ENCODE measurements at places on chromosomes 16 and 17.

GRCh38 chr17:4479982-4480751, 18.5 kb upstream of the SPNS2 start:
- no peak for DNase-seq

DNA sequence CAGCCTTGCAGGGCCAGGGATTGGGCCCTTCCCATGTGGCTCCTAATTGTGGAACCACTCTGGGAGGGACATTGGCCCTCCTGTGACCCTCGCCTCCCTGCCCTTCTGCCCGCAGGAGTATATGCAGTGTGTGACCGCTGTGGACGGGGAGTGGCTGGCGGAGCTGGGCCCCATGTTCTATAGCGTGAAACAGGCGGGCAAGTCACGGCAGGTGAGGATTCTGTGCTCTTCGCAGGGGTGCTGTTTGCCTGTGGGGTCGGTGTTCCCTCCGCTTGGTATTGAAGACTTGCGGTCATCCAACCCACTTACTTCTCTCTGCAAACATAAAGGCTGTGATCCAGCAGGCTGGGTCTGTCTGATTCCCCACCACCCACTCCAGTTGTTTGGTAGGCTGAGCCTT, 15.7 kb downstream of the DHX38 start:
- no peak for DNase-seq

DNA sequence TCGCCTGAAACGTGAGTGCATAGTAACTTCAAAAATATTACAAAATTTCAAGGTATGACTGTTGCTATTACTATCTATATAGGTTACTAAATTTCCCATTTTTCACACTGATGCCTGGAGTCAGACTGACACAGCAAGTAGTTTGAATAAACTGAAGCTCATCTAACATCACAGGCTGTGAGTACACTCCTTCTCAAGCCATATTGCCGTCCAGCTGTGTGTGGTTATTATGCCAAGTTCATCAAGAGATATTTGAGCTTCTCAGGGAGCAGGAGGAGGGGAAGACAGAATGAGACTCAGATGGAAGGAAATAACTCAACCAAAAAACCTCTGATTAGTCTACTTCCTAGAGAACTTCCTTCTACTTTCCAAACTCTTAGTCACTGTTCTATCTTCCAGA, 473.9 kb downstream of the TOX3 start:
- no peak for DNase-seq

- DNase-seq = no peak
These were observed 15.6 kb downstream of the SCGB1C2 start for GRCh38 chr17:152860-153420.

- no peak for DNase-seq
These were observed 63.4 kb upstream of the TMEM97 start for GRCh38 chr17:28255616-28256015.

DNA sequence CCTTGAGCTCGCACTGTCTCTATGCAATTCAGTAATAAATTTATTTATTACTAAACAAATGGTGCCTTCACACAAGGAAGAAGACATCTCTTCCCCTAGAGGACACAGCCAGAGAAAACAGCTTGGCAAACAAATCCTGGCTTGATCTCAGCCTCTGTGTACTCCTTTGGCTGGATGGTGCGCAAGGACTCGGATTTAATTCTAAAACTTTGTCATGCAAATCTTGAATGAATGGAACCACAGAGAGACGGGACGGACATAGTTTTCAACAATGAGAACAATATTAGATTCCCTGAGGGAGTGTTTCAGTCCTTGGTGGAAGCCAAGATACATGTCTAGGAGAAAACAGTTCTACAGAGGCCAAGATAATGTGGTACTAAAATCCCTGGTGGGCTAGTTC, 349.5 kb downstream of the NPIPA8 start:
- no peak for DNase-seq

DNA sequence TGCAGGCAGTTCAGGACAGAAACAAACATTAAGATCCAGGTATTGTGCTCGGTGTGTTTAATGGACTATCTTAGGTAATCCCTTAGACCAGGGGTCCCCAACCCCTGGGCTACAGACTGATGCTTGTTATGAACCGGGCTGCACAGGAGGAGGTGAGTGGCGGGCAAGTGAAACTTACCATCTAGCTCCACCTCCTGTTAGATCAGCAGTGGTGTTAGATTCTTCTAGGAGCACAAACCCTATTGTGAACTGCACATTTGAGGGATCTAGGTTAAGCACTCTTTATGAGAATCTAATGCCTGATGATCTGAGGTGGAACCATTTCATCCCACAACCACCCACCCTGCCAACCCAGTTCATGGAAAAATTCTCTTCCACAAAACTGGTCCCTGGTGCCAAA, 37.8 kb upstream of the ASIC2 start:
- no peak for DNase-seq

DNA sequence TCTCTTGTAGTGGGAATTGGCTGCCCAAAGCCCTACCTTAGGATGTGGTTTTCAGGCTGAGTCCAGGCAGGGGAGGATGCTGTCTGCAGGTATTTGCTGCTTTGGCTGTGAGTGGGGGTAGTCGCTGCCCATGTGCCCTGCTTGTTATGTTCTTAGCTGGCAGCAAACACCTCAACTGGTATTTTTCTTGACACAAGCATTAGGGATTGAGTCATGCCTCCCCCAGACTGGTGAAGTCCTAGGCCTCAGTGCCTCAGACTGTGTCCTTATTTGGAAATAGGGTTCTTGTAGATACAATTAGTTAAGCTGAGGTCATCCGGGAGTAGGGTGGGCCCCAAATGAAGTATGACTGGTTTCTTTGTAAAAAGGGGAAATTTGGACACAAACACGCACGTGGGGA, 808.3 kb upstream of the EEF2KMT start:
- no peak for DNase-seq

DNA sequence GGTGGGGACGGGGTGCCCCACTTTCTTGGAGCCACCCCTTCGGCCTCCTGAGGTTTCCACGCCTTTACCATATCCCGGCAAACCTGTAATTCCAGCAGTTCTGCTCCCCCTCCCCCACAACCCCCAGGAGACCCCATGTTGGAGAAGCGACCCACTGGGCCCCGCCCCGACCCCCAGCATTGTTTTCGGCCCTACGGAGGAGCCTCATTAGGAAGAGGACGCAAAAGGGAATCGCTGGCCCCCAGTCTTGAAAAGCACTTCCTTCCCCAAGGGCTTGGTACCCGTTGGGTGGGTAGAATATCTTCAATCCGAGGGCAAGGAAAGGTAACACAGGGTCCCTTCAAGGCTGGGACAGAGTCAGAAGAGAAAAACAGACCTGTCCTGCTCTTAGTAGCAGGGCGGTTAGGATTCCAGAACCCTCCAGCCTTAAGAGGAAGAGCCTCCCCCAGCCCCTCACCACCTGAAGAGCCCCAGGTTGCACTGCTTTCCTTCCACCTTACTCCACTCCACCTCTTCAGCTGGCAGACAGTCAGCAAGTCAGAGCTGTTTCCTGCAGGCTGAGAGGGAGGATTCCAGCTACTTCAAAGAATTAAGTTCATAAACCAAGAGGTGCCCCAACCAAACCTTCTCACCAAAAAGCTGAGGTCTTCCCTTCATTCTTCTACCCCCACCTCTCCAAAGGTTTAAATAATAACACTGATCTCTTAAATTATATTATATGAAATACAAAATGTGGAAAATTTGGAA, 803 bp upstream of the TLCD2 start:
- no peak for DNase-seq

DNA sequence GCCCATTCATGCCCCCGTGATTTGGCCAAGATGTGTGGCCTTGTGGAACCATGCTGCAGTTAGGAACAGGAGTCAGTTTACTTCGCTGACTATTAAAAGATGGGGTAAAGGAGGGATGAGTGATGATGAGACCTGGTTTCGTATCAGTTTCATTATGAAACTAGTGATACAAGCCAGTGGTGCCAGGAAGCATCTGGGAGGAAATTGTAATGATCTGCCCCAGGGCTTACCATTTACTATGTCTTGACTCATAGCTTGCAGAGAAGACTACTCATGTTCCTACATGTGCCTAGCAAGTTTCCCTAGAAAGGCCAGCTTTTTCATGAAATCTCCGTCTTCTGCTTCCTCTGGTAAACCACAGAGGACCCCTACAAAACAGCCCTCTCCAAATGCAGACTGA, 23.2 kb downstream of the CDH3 start:
- no peak for DNase-seq

GRCh38 chr16:56331915-56332314, 93.4 kb downstream of the AMFR start:
- no peak for DNase-seq

- no peak for DNase-seq
These were observed 9.9 kb downstream of the MLYCD start for GRCh38 chr16:83908798-83909197.

DNA sequence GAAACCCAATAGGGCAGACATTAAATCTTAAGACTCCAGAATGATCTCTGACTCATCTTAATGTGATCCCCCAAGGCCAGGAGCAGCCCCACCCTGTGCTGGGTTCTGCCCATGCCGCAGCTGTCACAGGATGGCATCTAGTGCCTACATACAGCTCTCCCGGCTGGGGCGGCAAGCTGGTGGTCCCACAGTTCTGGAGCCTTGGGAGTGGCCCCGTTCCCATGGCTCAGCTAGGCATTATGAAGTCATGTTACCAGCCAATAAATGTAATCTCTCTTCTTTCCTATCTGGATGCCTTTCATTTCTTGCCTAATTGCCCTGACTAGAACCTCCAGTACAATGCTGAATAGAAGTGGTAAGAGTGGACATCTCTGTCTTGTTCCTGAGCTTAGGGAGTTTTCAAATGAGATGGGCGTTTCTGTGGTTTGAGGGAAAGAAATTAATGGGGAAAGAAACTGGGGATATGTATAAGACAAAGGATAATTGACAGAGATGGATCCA, 95.7 kb upstream of the DNAH17 start:
- DNase-seq = no peak

GRCh38 chr17:68533887-68534694, 21.9 kb downstream of the PRKAR1A start:
- no peak for DNase-seq

DNA sequence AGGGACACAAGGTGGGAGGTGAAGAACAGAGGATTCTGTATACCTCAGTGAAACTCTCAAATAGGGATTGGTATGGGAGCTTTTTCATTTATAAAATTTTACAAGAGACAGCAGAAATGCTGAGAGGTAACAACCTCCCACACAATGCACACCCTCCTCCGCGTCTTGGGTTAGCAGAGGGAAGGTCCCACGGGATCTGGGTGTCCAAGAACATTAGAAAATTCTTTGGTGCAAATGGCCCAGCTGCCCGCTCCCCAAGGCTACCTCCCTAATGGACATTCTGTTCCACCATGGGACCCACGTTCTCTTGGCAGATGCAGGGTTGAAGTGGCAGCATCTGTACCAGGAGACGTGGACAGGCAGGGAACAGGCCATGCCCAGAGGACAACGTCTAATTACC, 22.5 kb downstream of the GPR139 start:
- no peak for DNase-seq

GRCh38 chr16:77212741-77213541, 13.7 kb downstream of the SYCE1L start:
- peak; percentile 63 for DNase-seq

- no peak for DNase-seq
These were observed 200.4 kb downstream of the IRF8 start for GRCh38 chr16:86099326-86099725.

- no peak for DNase-seq
These were observed 205.1 kb upstream of the ELAC2 start for GRCh38 chr17:13222975-13223374.

GRCh38 chr17:31492880-31493655, 101.6 kb downstream of the RAB11FIP4 start:
- no peak for DNase-seq

GRCh38 chr17:28950752-28951427, 428 bp downstream of the PHF12 start:
- no peak for DNase-seq

GRCh38 chr17:78821961-78822360, 18.7 kb downstream of the USP36 start:
- no peak for DNase-seq

DNA sequence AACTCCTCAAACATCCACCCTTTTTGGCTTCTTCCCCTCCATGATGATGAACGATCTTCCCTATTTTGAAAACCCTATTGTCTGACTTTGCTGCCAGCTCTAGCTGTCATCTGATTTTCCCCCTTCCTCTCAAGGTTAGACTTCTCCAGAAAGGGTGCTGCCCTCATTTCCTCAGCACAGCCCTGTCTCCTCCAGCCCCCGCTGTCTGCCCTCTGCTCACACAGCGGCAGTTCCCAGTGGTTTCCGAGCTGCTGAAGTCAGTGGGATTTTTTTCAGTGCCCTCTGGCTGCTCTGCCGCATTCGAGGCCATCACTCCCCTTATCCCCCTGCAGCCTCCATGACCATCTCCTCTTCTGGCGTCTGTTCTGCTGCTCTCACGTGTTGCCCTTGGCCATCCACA, 26.6 kb upstream of the C17orf107 start:
- no peak for DNase-seq

- no peak for DNase-seq
These were observed 18.0 kb downstream of the TLE7 start for GRCh38 chr16:71423865-71424264.

DNA sequence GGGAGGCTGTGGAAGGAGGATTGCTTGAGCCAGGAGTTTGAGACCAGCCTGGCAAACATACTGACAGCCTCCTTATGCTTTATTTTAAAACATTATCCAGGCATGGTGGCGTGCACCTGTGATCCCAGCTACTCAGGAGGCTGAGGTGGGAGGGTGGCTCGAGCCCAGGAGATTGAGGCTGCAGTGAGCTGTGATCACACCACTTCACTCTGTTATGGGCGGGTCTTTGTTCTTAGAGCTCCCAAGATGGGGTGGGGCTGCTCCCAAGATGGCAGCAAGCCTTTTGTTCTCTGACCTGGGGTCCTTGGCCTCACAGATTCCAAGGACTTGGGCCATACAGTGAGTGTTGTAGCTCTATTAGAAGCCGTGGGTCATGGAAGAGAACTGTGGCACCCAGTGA, 26.1 kb upstream of the ST6GALNAC2 start:
- no peak for DNase-seq

GRCh38 chr17:17463821-17464220, 13.0 kb upstream of the MED9 start:
- no peak for DNase-seq

DNA sequence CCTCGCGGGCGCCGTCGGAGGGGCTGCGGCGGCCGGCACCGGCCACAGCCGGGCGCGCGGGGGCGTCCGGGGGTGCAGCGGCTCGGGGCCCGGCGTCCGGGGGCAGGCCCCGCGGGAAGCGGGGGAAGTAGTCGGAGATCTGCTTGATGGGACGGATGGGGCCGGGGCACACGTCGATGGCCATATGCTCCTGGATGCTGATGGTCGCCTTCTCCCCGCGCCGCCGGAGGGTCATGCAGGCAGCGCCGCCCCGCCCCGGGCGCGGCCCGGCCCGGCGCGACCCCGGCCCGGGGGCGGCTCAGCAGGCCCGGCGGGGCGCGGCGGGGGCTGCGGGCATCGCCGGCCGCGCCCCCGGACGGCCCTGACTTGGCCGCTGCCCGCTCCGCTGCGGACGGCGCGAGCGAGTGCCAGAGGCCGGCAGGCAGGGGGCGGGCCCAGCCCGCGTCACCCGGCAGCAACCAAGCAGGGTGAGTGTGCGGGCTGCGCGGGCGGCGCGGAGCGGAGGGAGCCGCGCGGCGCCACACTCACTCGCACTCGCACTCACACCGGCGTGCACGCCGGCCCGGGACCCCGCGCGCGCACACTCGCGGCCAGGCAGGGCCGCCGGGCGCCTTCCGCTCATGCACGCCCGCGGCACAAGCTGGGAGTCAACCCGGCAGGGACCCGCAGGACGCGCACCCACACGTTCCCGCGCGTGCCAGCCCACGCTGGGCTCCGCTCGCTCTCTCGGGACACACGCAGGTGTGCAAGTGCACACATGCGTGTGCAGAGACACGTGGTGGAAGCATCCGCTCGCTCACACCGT, at the start of gene DOC2B:
TSS of gene DOC2B (minus strand) at position 406 of the 805 bp plus-strand sequence. CDS start at position 235, 171 bp downstream.
- DNase-seq = peak; percentile 39

- no peak for DNase-seq
These were observed 102.7 kb downstream of the CLEC16A start for GRCh38 chr16:11047057-11047456.

Data from BE2C (cell line).